ENCODE measurements at places on chromosomes 4 and X.

- no peak for DNase-seq
Observed at GRCh38 chrX:38262715-38263620, 42.3 kb upstream of the SRPX start.

- DNase-seq, result no peak
Observed at GRCh38 chr4:78120144-78120880, 63.2 kb downstream of the FRAS1 start.

DNA sequence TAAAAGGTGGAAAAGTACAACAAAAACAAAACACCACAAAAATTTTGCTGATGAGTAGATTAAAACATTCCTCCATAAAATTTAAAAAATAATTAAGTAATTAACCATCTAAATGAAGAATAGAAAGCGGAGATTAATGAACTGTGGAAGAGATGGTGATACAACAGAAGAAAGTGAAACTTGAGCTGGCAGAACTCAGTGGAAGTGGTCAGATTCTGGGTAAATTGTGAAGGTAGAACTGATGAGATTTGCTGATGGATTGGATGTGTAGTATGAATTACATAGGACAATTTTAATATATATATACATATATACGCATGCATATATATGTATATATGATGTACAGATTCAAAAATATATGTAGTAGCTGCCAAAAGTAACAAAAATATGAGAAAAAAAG lies 73.9 kb downstream of the AMOT start:
- DNase-seq, result no peak

- DNase-seq, result no peak
Observed at GRCh38 chr4:142850478-142850877, 4.4 kb upstream of the INPP4B start.

DNA sequence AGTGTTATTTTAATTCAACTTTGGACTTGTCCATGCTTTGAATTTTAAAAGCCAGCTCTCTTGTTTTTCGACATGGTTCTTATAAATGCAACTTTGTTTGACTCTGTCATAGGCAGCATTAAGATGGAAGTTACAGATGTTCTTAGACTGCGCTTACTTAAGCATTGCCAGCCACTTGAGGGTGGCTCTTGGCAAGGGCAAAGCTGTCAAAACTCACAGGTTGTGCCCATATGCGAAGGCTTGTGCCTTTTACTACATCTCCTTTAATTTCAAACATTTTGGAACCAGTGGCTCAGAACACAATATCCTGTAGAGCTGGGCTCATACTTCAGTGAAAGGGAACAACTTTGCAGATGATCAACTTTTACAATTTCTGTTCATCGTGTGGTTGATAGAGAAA lies 135.5 kb downstream of the TRAM1L1 start:
- DNase-seq, result no peak

GRCh38 chrX:41449615-41450014 lies 2.5 kb downstream of the NYX start:
- DNase-seq, result no peak

DNA sequence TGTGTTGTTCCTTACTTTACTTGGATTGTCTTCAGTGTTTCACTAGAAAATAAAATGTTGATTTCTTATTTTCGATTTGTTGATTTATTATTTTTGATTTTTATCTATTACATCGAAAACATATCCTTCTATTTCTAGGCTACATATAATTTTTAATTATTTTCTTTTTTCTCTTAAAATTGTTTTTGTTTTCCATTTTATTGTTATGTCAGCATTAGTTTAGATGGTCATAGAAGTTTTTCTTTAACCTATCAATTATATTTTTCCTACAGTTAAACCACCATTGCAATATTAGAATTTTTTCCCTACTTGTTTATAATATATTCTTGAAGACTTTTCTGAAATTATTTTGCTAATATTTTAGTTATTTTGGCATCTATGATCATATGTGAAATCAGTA lies 1685.1 kb downstream of the RPA4 start:
- DNase-seq, result no peak

- DNase-seq, result no peak
Observed at GRCh38 chr4:40227284-40227683, 30.5 kb downstream of the RHOH start.

- no peak for DNase-seq
Observed at GRCh38 chr4:19531906-19532848, 719.5 kb upstream of the SLIT2 start.

DNA sequence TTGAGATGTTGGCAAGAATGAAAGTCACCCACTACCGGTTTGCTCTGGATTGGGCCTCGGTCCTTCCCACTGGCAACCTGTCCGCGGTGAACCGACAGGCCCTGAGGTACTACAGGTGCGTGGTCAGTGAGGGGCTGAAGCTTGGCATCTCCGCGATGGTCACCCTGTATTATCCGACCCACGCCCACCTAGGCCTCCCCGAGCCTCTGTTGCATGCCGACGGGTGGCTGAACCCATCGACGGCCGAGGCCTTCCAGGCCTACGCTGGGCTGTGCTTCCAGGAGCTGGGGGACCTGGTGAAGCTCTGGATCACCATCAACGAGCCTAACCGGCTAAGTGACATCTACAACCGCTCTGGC lies 12.3 kb downstream of the RPL9 start:
- DNase-seq, result no peak

- DNase-seq, result no peak
Observed at GRCh38 chr4:4533461-4534169, 8.2 kb downstream of the STX18 start.

- no peak for DNase-seq
Observed at GRCh38 chr4:165152527-165152926, 39.9 kb upstream of the TMEM192 start.

Data from HT1080 (cell line).